ENCODE measurements at places on chromosomes 2 and 18. TPM values are rescaled to one million over a fixed set of nuclear protein-coding genes. Genes with fewer than 3 reads are reported as not detected.

DNA sequence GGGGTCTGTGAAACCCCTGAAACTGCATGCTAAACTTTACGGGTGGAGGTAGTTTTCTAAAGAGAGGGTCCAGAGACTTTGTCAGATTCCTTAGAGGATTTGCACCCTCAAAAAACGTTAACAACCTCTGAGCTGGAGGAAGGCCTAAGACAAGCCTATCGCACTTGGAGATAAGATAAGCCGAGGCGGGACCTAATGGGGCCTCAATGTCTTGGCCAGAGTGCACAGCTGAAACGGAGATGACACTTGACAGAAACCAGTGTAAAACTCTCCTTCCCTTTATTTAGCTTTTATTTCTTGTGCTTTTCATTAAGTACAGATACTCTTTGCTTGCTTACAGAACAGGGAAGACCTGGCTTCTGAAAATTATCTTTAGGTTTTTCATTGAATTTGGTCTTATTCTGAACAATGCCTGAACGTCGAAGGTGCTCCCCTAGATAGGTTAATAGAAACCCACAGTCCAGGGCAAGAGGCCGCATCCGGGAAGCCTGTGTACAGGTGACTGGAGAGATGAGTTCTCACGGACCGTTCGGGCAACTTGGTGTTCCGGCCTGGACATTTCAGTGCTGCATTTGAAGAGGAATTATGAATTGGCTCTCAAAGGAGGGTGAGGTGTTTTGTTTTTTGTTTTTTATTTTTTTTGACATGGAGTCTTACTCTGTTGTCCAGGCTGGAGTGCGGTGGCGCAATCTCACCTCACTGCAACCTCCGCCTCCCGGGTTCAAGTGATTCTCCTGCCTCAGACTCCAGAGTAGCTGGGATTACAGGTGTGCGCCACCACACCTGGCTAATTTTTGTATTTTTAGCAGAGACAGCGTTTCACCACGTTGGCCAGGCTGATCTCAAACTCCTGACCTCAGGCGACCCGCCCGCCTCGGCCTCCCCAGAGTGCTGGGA is 49.7 kb downstream of the SH3BP4 start:
- DNase-seq: no peak

DNA sequence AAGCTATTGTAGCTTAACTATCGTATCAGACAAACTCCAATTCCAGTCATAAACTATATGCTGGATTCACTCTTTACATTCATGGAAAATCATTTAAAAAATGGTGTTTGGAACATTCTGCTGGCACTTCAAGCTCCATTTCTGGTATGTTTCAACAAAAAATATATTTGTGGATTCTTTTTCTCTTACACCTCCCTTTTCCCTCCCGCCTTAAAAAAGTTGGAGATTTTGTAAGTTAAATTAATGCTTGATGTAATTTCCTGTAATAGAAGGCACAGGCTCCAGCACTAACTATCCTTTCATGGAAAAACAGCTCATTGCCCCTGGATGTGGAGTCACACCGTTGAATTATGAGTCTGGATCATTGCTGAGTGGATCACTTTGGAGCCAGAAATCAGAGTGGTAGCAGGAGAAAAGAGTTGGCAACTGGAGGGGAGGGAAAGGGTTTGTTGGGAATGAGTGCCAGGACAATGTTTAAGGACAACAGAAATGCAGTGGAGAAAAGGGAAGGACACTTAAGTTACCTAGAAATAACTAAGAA is 102.8 kb downstream of the ICOS start:
- no peak for DNase-seq

The KHK gene
- 7.8 TPM for total RNA-seq

GRCh38 chr2:29806461-29806860 is 114.9 kb downstream of the ALK start:
- DNase-seq: no peak

GRCh38 chr2:65574993-65575392 is 142.6 kb upstream of the SPRED2 start:
- no peak for DNase-seq

- no peak for DNase-seq
Observed at GRCh38 chr2:42957861-42958301, 165.5 kb upstream of the HAAO start.

DNA sequence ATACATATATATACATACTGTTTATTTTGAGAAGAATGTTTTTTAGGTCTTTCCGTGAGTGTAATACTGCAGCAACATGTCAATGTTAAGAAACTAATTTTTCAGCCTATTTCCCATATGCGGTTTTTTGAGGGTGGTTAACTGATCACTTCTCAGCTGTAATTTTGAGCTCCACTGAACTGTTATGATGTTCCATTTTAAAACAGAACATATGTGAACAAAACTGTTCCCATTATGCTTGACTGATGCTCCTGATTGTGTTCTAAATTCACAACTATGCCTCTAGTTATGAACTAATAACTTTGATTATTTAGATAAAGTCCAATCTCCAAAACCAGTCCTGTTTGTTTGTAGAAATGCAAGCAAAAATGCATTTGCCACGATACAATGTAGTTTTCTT is 511.2 kb upstream of the FSIP2 start:
- DNase-seq: no peak

GRCh38 chr2:202169832-202170424 is 68.5 kb downstream of the SUMO1 start:
- DNase-seq: no peak

DNA sequence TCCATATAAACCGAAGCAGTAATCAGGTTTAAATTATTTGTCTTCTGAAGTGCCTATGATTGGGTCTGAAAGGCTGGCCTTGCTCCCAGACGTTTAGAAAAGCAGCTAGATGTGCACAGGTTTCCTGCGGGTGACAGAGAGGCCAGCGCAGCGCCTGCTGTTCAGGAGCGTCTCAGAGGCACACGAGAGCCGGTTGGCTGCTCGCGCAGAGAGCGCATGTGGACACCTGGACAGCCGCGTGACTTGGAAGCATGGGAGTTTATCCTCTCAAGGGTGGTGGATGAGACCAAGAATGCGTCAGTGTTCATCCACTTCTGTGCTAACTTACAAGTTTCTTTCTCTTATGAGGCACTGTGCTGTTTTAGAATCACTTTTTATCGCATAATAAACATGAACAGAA is 303.7 kb downstream of the PTGR3 start:
- DNase-seq: no peak

GRCh38 chr18:650428-650858 is 7.0 kb upstream of the TYMS start:
- DNase-seq: no peak

DNA sequence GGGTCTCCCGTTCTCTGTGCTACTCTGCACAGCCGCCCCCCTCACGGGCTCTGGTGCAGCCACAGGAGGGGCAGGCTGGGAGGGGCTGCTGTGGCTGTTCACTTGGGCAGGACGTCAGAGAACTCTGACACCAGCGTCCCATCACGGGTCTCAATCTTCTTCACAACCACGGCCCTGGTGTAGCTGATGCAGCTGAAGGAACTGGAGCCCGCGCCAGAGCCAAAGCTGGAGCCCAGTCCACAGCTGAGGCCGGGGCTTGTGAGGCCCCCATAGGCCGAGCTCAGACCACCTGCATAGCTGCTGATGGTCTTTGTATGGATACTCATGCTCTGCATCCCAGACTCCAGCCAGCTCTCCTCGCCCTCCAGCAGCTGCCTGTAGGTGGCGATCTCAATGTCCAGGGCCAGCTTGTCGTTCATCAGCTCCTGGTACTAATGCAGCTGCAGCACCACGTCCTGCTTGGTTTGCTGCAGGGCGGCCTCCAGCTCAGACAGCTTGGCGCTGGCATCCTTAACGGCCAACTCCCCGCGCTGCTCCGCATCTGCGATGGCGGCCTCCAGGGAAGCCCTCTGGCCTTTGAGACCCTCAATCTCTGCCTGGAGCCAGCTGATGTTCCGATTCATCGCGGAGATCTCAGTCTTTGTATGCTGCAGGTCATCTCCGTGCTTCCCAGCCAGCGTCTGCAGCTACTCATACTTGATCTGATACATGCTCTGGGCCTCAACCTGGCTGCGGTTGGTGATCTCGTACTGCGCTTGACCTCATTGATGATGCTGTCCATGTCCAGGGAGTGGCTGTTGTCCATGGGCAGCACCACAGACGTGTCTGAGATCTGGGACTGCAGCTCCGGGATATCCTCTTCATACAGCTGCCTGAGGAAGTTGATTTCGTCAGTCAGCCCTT is 7.4 kb upstream of the DUSP19 start:
- DNase-seq: no peak

- no peak for DNase-seq
Observed at GRCh38 chr18:33584548-33585430, 6.8 kb downstream of the ASXL3 start.

- no peak for DNase-seq
Observed at GRCh38 chr2:241507430-241508239, 749 bp downstream of the STK25 start.

The ZNF236 gene
- total RNA-seq: 14.1 TPM

Measured in posterior vena cava (tissue), 2 donors.